ENCODE measurements at places on chromosomes 1 and 21.

DNA sequence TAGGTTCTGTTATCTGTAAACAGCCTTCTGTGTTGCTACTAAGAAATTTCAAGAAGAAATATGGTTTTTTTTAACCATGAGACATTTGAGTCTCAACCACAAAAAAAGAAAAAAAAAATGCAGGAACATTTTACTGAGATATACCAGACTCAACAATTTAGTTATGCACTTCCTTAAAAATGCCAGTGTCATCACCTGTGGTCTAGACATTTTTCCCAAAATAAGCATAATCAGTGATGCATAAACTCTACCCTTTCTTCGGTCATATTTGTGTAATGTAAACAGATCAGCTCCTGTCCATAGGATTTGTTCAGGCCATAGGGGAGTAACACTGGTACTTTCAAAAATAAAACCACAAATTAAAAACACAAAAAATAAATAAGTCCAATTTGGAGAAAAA, 122.6 kb upstream of the TNFSF4 start:
- DNase-seq: no peak

- DNase-seq: no peak
Measured at GRCh38 chr1:88618331-88618730, 65.7 kb upstream of the PKN2 start.

DNA sequence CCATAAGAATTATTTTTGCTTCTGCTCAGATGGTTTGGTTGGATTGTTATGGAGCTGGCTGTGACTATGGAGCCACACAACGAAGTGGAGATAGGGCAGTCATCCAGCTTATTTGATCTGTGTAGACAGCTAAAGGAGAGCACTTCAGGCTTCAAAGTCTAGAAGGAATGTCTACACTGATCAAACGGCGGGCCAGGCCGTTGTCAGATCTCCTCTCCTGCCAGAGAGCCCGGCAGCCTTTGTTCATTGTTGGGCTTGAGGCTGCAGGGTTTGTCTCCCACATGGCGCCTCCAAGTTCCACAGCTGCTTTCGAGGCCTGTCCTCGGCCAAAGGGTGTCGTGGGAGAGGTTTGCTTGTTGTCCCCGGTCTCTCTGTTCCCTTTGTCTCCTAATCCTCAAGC, 2.8 kb upstream of the STMN1 start:
- DNase-seq: no peak

DNA sequence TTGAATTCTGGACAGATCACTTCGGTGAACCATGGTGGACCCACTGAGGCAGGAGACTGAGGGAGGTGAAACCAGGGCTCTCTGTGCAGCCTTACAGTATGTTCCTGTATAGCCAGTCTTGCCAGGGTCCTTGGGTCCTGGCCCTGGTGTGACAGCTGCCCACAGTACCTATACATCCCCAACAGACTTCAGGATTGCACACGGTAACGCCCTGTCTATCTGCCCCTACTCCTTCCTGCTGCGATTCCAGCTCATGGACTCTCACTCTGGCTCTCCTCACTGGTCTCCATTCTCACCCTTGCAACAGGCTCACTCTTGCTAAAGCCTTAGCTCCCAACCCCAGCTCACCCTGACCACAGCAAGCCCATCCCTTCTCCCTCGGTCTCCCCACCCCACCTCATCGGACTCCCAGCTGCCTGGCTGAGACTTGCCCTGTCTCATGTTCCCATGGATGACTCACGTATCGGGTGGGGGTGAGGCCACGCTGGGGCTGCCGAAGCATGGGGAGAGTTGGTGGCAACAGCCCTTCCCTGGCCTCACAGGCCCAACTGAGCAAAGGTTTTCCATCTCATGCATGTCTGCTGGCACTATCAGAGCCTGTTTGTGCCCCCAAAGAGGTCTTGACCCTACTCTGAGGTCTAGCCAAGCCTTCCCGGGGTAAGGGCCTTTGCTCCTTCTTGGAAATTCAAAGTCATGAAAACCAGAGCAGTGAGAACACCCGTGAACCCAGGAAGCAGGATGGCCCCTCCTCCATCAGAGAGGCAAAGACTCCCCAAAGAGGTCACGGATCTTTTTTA, 7.1 kb downstream of the PHLDA3 start:
- DNase-seq: peak; percentile 94

GRCh38 chr1:33443705-33444180, 12.8 kb upstream of the PHC2 start:
- peak; percentile 45 for DNase-seq

DNA sequence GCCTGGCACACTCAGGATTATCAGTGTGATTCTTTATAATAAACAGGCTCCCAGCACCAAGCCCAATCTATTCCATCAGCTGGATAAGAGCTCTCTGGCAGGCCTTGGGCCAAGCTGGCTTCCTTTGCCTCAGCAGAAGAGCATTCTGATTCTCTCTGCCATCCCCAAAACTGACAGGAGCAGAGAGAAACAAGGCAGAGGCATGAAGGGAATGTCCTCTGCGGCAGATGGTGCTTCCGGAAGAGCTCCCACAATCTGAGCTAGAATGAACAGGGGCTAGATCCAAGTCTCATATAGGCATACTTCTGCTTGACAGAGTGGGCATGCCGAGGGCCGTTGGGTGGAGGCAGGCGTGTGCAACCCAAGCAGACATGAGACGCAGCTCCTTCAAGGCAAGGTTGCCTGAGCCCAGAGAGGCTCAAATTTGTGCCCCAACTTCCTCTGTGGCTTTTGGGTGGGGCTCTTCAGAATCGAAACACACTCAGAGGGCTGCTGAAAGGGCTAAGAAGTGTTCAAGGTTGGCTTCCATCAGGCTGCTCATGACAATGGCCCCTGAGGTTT, 4.0 kb downstream of the CAPN2 start:
- DNase-seq: peak; percentile 30

DNA sequence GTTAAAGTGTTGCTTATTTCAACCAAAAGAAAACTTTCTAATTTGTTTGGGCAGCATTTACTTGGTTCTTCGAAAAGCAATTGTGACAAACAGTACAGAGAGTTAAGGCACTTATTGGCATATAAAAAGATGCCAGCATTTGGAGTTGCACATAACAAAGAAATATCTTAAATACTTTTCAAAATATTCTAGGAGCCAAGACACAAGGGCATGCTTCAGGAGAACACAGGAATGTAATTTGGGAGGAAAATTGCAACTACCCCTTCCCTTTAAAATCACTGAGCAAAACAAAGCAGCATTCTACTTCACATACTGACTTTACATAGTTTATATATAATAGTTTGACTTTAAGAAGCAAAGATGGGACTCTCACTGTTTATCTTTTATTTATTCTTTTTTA, 4.6 kb upstream of the TIE1 start:
- no peak for DNase-seq

DNA sequence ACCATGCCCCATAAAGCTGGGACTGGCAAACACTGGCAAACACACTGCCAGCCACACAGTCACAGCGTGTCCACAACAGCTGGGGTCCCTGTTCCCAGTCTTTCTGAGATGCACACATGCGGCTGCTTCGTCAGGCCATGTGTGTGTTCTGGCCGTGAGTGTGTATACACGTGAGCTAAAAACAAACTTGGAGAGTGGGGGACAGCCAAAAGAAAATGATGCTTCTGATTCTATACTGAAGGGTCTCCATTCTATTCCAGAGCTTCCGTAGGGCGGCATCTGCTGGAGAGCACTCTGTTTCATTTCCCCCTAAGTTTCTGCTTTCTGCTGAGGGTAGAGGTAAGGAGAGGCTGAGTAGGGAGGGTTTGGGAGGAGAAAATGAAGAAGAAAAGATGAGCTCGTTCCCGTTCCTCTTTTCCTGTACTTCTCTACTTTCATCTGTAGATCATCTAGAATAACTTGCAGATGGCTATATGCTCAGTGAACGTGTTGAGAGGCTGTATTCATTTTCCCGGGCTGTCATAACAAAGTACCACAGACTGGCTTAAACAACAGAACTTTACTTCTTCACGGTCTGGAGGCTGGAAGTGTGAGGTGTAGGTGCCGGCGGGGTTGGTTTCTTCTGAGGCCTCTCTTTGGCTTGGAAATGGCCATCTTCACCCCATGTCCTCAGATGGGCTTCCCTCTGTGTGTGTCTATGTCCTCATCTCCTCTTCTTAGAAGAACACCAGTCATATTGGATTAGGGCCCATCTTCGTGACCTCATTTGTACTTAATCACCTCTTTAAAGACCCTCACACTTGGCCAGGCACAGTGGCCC, 151.6 kb downstream of the TOMM20 start:
- DNase-seq: no peak

DNA sequence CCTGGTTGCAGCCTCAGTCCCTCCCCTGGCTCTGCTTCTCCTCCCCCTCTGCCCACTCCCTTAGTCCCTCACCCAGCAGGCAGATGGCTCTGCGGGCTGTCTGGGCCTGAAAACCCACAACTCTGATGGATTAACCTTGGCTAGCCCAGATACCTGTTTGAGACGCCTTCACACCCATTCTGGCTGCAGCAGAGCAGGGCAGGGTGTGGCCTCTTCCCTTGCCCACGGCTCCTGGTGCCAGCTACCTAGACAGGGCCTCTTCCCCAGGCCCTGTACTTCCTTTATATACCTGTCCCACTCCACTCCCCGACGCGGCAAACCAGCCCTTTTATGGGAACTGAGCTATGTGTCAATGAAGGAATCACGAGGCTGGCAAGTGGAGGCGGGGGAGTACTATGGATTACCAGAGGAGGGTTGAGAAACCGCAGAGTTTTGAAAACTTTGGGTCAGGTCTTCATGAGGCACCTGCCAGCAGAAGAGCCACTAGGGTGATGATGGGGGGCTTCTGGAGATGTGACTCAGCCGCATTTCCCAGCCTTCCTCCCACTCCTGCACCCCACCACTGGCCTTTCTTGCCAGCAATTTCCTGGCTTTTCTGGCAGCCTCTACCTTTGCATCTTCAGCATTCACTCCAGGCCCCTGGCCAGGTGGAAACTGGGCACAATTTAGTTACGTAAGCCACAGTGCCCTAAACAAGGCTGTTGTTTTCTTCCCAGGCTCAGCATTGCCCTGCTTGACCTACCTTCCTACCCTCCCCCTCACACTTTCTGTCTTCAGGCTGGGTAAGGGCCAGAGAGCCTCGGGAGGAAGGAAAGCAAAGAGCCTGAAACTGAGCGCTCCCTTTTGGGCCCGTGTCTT, at the start of gene CHI3L1:
CHI3L1 (minus strand) TSS at position 259 of the 858 bp plus-strand sequence; CDS start at position 178, 81 bp downstream.
- DNase-seq: no peak

- peak; percentile 88 for DNase-seq
Measured at GRCh38 chr21:44949779-44950198, 10.0 kb downstream of the SLX9 start.

DNA sequence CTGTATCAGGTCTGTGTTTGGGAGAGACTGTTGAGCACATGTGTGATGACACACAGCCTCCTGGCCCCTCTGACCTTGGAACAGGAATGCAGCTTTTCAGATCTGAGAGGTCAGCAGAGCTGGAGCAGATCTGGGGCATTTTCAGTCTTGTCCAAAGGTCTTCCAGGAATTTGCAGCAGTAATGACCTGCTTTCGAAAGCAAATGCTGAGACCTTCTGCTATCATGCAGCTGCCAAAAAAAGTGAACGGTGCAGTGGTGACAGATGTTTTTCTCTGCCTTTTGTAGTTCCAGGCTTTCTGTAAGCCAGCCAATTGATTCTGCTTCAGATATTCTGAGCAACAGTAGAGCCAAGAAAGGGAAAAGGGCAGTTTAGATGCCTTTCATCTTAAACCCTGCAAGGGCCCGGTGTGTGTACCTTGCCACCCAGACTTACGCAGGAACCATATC, 137.8 kb upstream of the COA6 start:
- no peak for DNase-seq
